Breast epithelium (tissue), 4 donors: ENCODE measurements at places on chromosomes 5 and 9. TPM values are rescaled to one million over a fixed set of nuclear protein-coding genes. Genes with fewer than 3 reads are reported as not detected.

The SPATA31A3 gene
- total RNA-seq, result not detected

The SCGB3A2 gene
- not detected for total RNA-seq

The LHX2 gene
- total RNA-seq, result not detected

The PCDHB15 gene
- total RNA-seq, result 3.3 TPM

The SHOC1 gene
- total RNA-seq, result not detected

The SH2D3C gene
- 6.9 TPM for total RNA-seq

The IFNA13 gene
- not detected for total RNA-seq

DNA sequence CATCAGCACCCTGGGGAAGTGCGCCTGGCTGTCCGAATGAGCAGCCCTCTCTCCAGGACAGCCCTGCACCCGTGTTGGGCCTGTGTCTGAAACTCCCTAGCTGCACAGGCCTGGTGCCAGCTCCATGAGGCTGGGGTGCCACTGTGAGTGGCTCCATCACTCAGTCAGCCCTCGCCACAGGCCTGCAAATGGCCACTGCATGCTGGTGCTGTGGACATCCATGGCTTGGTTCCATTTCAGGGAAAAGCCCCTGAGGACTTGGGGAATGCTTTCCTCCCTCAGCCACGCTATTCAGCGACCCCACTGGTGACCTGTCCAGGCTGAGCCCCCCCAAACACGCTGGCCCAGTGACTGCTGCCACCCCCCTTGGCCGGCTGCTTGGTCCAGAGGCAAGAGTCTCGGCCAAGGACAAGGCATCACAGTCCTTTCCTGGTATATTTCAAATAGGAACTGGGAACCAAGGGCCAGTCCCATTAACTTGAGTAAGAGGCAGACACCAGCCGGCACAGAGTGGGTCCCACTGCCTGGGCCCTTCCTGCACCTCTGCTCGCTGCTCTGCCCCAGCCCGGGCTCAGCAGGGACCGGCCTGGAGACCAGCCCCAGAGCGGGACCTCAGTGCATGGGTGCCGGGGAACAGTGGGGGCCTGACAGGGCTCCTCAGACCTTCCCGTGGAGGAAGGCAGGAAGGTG, 181.3 kb downstream of the AUH start:
- H3K4me1 ChIP-seq, result no peaks in the 10 kb centered on the region
- no peak overlapping the region for H3K4me3 ChIP-seq
- DNase-seq, result no peak
- no peaks in the 10 kb centered on the region for H3K36me3 ChIP-seq
- no peaks in the 10 kb centered on the region for H3K27me3 ChIP-seq

GRCh38 chr5:1914471-1914870, 31.7 kb upstream of the IRX4 start:
- no peak overlapping the region for H3K4me3 ChIP-seq
- no peaks in the 10 kb centered on the region for H3K36me3 ChIP-seq
- H3K27ac ChIP-seq, result no peak overlapping the region
- peak; percentile 34 for DNase-seq
- no peaks in the 10 kb centered on the region for H3K27me3 ChIP-seq

GRCh38 chr5:107589520-107590193, 81.1 kb downstream of the EFNA5 start:
- H3K36me3 ChIP-seq, result no peaks in the 10 kb centered on the region
- H3K27ac ChIP-seq, result no peak overlapping the region

DNA sequence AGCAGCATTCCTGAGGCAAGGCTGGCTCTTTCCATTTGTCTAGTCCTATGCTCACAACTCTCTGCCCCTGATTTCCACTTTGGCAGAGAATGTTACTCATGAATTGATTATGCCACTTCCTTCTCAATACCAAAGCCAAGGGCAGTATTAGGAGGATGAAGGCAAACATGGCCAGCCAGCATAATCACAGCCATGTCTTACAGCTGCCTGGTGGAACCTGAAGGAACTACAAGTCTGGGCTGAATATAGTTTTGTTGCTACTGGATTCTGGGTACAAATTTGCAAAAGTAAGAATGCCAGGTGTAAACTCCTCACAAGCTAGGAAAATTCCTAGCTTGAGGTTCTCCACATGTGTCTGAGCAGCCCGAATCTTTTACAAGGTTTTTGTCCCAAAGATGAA, 4.2 kb downstream of the SIL1 start:
- H3K36me3 ChIP-seq, result no peaks in the 10 kb centered on the region
- no peaks in the 10 kb centered on the region for H3K27me3 ChIP-seq
- no peak overlapping the region for H3K27ac ChIP-seq

DNA sequence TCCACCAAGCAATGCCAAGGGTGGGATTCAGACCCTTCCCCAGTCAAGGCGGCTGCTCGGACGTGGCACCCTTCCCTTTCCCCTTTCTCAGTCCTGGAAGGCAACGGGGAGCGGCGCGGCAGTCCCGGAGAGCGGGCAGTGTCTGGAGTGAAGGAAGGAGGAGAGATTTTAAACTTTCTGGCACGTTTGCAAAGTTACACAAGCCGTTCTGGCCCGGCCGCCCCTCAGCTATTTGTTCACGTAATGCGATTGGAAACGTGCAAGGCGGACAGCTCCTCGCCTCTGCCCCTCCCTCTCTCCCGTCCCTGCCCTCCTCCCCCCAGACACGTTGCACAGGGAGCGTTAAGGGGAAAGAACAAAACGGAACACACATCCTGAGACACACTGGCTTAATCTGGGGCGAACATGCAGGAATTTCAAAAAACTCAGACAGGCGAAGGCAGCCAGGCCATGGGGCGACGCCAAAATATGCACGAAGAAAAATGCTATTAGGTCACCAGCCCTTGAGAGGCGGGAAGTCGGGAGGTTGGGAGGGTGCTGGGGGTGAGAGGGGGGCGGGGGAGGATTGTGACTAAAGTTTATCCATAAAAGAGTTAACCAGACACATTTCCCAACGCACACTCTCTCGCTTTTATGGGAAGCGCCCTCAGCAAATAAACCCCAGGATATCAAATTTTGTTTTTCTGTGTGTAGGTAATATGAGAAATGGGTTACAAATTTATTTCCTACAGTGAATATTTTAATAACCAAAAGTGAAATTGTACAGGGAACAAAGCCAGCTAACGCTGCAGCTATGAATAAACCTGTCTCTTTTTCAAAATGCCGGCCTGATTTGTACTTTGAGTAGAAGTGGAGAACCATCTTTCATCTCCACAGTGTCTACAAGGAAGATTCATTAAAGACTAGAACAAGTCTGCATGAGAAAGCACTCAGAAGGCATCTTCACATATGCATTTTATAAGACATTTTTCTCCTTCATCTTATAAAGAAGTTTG, at the start of gene LOX:
Gene LOX, minus strand, starts transcription at position 144 of the 995 bp plus-strand sequence. CDS start 274 bp downstream, outside the sequence.
- peak; percentile 56 for DNase-seq
- peak within 1 kb of the TSS; percentile 91 for H3K4me3 ChIP-seq
- H3K36me3 ChIP-seq, result no peaks in the 10 kb centered on the region

GRCh38 chr5:167773668-167774301, 517.7 kb upstream of the WWC1 start:
- no peak for DNase-seq
- no peaks in the 10 kb centered on the region for H3K27me3 ChIP-seq
- no peak overlapping the region for H3K4me3 ChIP-seq
- no peaks in the 10 kb centered on the region for H3K36me3 ChIP-seq
- H3K4me1 ChIP-seq, result no peaks in the 10 kb centered on the region
- no peak overlapping the region for H3K27ac ChIP-seq

DNA sequence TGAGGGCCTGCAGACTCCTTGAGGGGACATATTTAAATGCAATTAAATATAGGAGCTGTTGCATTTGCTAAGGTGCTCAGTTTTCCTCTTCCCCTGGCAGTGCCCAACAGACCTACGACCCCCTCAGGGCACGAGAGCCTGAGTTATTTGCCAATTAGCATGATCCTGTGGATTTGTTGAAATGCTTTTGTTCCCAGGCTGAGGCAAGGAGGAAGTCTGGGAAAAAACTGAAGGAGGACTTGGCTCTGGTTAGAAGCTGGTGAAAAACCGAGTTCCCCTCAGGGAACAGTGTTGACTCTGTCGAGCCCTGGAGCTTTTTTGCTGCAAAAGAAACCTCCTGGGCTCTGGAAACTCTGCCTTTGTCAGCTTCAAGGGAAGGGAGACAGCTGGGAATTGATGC, 103.6 kb upstream of the SHB start:
- H3K27ac ChIP-seq, result peak overlapping the region; percentile 80
- peaks cover 3% of the 10 kb centered on the region for H3K4me1 ChIP-seq
- H3K4me3 ChIP-seq, result no peak overlapping the region
- no peaks in the 10 kb centered on the region for H3K27me3 ChIP-seq

- H3K36me3 ChIP-seq, result no peaks in the 10 kb centered on the region
- H3K4me3 ChIP-seq, result no peak overlapping the region
- DNase-seq, result no peak
- H3K27me3 ChIP-seq, result no peaks in the 10 kb centered on the region
Measured at GRCh38 chr9:113701774-113702755, 174.0 kb upstream of the ZNF618 start.

- H3K36me3 ChIP-seq, result no peaks in the 10 kb centered on the region
- no peak overlapping the region for H3K4me3 ChIP-seq
- no peaks in the 10 kb centered on the region for H3K4me1 ChIP-seq
- no peaks in the 10 kb centered on the region for H3K27me3 ChIP-seq
- no peak overlapping the region for H3K27ac ChIP-seq
Measured at GRCh38 chr5:82809420-82810143, 267.6 kb downstream of the TMEM167A start.

- no peak overlapping the region for H3K4me3 ChIP-seq
- no peaks in the 10 kb centered on the region for H3K4me1 ChIP-seq
Measured at GRCh38 chr5:141465351-141465750, 10.4 kb upstream of the PCDHGC3 start.

DNA sequence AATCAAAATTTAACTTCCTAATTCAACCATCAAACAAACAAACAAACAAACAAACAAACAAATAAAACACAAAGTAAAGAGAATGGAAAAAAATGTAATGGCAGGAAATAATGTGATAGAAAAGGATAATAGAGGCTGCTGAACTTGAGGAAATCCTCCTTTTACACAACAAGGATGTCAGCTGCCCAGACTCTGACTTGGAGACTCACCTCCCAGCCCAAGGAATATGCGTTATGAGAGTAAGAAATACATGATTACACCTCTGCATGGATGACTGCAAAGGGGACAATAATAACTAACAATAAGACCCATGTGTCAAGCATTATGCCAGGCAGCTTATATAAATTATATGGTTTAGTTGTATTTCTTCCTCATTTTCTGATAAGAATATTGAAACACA, 46.6 kb upstream of the JAK2 start:
- DNase-seq, result no peak
- no peak overlapping the region for H3K4me3 ChIP-seq
- H3K27ac ChIP-seq, result no peak overlapping the region
- H3K36me3 ChIP-seq, result no peaks in the 10 kb centered on the region
- H3K27me3 ChIP-seq, result no peaks in the 10 kb centered on the region

DNA sequence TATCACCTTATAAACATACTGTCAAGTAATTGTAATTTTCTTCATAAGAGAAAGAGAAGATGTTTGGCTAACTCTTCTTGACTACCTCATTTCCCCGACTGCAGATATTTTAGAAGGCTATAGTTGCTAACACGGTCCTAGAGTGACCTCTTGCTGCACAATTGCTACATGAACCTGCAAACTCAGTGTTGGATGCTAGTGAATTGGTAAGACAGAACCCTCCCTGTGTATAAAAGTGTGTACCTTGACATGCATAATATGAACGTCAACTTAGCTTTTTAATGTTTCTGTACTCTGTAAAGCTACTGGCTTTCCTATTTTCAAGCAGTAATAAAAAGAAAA, 46.7 kb upstream of the CER1 start:
- no peak overlapping the region for H3K27ac ChIP-seq
- DNase-seq, result no peak
- no peaks in the 10 kb centered on the region for H3K4me1 ChIP-seq
- H3K27me3 ChIP-seq, result no peaks in the 10 kb centered on the region

- H3K4me1 ChIP-seq, result peaks cover 4% of the 10 kb centered on the region
- H3K27me3 ChIP-seq, result no peaks in the 10 kb centered on the region
- DNase-seq, result no peak
- H3K36me3 ChIP-seq, result no peaks in the 10 kb centered on the region
- no peak overlapping the region for H3K4me3 ChIP-seq
- H3K27ac ChIP-seq, result no peak overlapping the region
Measured at GRCh38 chr5:943918-944620, 51.4 kb downstream of the TRIP13 start.

DNA sequence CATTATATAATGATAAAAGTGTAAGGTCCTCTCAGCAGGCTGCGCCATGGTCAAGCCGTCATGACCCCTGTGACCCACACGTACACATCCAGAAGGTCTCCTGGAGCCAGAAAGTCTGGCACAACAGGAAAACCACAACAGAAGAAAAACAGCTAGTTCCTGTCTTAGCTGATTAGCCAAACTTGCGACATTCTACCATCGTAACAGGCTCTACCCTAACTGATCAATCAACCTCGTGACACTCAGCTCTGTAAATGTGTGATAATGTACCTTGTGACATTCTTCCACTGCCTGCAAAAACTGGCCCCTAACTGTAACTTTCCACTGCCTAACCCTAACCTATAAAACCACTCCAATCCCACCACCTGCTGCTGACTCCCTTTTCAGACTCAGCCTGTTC, 316.4 kb upstream of the TUSC1 start:
- H3K36me3 ChIP-seq, result no peaks in the 10 kb centered on the region
- H3K4me1 ChIP-seq, result no peaks in the 10 kb centered on the region
- no peaks in the 10 kb centered on the region for H3K27me3 ChIP-seq
- no peak overlapping the region for H3K27ac ChIP-seq

- no peaks in the 10 kb centered on the region for H3K27me3 ChIP-seq
- H3K4me3 ChIP-seq, result no peak overlapping the region
- no peak overlapping the region for H3K27ac ChIP-seq
- no peaks in the 10 kb centered on the region for H3K36me3 ChIP-seq
Measured at GRCh38 chr9:119412399-119412798, 43.2 kb upstream of the BRINP1 start.

- H3K27ac ChIP-seq, result no peak overlapping the region
- H3K27me3 ChIP-seq, result no peaks in the 10 kb centered on the region
- no peak overlapping the region for H3K4me3 ChIP-seq
- H3K4me1 ChIP-seq, result no peaks in the 10 kb centered on the region
- no peak for DNase-seq
Measured at GRCh38 chr9:7186175-7186574, 428.4 kb downstream of the KDM4C start.
